ENCODE measurements at places on chromosomes 16 and 17.

- DNase-seq, result no peak
Measured at GRCh38 chr17:65453204-65453931, 108.1 kb downstream of the AXIN2 start.

GRCh38 chr16:1610899-1611632, 806 bp downstream of the IFT140 start:
- peak; percentile 22 for DNase-seq

- DNase-seq, result no peak
Measured at GRCh38 chr17:28379814-28380801, 8.6 kb downstream of the SARM1 start.

GRCh38 chr17:81991684-81992305, 14.4 kb downstream of the ASPSCR1 start:
- no peak for DNase-seq

DNA sequence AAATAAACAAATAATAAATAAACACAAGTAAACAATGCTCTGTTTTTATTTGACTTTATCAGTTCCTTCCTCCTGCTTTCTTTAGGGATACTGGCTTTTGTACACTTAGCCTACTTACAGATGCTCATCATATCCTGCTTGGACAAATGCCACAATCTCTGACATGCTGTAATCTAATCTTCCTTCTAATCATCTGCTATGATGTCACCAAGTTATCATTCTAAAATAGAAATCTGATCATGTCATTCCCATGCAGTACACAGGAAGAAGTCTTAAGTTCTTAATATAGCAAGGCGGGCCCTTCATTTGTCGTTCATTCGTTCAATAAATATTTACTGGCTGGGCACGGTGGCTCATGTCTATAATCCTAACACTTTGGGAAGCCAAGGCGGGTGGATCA, 9.1 kb upstream of the UBB start:
- no peak for DNase-seq

DNA sequence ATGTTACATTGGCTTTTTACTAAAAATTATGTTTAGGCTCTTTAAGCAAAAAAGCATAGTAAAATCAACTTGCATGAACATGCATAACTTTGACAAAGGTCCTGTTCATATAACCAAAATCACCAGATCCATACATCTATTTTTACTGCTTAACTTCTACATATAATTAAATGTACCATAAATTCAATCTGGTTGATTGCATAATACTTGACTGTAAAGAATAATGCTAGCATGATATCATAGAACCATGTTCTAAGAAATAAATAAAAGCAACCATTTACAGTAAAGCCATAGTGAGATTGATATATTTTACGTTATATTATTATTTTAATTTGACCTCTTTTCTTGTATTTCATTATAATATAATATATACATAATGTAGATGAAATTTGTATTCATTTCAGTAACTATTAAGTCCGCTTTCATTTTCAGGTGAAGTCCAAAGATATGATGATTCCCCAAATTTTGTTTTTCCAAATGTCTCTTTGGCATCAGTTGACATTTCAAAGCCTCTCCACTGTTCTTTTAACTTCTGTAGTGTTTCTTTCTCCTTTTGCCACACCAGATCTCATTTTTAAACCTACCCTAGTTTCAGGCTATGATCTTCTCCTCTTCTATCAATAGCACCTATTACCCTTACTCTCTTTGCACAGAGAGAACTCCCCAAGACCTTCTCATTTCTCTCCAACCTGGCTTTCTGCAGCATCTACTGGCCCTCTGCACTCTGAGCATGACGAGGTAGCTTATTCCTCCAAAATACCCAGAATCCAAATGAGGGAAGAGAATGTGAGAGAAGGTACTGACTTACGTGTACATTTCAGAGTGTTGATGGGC, 1.8 kb downstream of the APOH start:
- no peak for DNase-seq
